Stimulated activated CD4-positive, alpha-beta T cell treated with anti-CD3 and anti-CD28 coated beads, Interleukin-1b, Interleukin-23, amount 100 ng/mL, for 48 hours (primary cell): ENCODE measurements at places on chromosomes 3 and 15.
A peak's percentile ranks its signal among the peaks of the same experiment; 100 is the strongest.

GRCh38 chr15:88571852-88572259, 25.4 kb upstream of the DET1 start:
- DNase-seq, result no peak

DNA sequence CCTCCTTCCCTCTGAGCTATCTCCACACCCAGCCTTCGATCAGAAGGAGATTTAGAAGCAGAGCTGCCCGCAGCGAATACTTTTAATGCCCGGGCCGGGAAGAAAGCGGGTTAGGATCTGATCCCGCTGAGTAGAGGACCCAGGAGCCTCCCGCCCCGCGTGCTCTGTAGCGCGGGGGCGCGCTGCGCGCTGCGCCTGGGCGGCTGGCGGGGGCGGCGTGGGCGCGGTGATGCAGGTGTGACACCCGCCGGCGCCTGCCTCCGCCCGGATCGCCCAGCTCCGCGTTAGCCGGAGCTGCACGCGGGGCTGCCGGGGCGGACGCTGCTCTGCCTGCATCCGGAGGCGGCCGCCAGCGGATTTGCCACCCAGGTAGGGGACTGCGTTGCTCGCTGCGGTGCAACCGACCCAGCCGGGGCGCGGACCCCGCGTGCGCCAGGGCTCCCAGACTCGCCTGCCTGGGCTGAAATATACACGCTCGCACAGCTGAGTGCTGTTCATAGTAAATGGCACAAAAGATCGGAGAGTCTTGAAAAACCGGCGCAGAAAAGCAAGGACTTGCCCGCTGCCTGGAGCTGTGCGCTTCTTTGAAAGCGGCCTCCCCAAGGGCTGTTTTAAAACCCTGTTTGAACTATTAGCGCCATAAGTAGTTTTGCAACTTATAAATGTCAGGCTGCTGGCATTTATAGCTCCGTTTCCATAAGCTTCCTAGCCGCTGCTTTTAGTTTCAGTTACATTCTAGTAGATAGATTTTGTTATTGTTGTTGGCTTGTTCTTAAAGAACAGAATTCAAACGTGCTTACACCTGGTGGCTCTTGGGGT, at the start of gene SV2B:
Gene SV2B (plus strand): TSS at position 263 of the 819 bp plus-strand sequence. CDS start 126,007 bp downstream, outside the sequence.
- peak; percentile 46 for DNase-seq

- DNase-seq, result no peak
Measured at GRCh38 chr3:35651426-35651825, 12.1 kb downstream of the ARPP21 start.

DNA sequence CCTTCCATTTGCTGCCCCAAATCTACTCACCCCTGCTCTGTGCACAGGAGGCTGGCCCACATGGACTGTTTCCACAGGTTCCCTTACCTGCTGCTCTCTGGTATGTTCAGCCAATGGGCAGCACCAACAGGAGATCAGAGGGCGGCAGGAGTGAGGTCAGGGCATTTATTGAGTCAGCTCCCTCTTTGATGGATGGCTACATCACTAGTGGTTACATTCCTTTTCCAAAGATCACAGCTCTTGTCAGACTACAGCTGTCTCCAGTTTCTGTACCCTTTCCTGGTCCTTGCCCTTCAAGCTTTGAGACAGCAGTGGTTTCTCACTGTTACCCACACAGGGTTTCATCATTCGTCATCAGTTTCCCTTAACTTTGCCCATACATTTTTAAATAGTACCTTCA, 325.1 kb downstream of the SUCLG2 start:
- peak; percentile 69 for DNase-seq

DNA sequence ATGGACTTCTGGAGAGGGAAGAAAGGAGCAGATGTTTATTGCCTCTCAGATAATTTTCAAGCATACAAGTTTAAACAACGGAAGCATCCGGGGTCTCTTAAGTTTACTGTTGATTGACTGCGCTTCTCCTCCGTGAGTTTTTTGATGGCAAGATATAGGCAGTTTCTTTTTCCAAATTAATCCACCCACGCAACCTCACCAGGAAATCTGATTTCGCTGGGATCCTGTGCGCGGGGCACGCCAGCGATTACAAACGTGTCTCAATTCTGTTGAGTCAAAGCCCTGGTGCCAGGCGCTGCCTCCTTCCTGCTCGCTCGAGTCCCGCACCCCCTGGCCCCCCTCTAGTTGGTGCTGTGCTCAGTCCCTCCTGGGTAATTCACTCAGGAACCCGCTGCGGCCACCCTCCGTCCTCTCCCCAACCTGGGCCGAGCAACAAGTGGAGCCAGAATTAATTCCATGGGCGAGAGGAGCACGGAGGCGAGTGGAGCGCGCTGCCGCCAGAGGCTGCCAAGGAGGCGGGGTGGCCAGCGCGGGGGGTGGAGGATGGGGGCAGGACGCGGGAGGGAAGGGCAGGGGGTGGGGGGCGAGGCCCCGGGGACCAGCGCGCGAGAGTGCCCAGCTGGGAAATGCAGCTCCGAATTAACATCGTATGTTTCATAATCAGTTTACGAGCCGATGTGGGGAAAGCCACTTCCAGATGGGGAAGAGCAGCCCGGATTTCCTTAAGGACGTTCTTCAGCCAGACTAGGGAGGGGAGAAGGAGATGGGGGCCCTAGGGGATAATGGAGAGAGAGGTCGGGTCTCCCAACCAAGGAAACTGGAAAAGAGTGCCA, 6.0 kb downstream of the WNT5A start:
- DNase-seq, result no peak

DNA sequence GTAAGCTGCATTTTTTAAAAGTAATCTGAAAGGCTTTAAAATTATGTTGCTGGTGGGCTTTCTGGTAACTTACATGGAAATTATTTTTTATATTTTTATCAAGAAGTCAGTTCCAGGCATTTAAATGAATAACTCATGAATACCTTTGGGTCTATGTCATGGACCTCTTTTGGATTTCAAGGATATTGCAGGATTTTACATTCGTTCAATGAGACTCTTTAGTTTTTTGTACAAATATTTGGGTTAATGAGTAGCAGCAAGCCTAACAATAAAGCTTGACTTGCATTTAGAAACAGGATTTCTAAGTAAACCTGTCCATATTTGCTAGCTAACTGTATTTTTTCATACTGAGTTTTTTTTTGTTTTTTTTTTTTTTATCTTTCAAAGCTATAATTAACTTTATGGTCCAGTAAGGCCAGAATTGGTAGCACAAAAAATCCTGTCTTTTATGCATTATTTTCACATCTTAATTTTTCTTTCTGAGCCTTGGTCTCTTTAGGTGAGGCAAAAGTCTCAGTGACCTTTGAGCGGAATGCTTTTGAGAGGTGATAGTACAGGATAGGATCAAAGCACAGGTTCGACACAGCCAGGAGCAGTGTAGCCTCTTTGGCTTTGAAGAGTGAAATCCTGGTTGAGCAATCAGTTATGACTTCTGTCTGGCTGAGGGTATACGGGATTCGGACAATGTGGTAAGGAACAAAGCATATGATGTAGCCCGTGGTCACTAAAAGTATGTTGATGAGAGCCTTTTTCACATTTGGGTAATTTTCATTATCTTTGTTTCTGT, 4.8 kb downstream of the GPR171 start:
- no peak for DNase-seq

DNA sequence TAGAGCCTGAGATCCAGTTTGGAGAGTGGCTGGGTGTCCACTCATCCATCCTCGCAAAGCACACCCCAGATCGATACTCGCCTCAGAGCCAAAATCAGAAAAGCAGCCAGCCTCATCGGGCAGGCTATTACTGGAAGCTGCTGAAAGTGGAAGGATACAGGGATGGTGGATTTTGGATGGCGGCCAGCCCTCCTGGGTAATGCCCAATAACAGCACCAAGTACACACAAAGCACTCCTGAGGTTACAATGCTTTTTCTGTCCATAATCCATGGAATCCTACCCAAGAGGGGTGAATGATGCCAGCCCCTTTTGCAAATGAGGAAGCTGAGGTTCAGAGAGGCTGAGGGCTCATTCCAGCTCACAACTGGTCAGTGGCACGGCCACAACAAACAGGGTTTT, 93.1 kb upstream of the SLC6A11 start:
- no peak for DNase-seq

DNA sequence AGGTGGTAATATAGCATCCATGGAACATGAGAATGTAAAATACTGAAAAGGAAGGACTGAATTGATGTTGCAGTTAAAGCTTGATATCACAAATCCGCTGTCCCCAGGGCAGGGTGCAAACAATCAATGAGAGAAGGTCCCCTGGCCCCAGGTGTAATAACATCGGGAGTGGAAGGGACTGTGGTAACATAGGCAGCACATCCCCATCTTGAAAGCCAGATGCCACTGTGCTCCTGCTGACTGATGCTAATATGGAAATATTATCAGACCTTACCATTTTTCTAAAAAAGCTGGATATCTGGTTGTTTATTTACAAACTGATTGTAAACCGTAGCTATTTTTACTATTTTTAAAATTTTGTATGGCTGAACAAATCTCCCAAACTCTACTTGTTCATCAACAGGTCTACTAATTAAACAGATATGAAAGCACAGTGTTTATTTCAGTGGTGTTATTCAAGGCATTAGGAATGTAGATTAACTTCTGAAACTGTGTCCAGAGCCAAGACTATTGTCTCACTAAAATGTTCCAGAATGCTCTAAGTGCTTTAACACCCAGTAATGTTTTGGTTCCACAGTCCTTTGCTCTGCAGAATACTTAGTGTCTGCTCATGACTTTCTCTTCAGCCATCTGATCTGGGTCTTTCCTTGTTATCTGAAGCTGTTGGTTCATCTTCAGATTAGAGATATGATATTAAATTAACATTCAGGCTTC, 386.0 kb upstream of the RARB start:
- DNase-seq, result no peak

GRCh38 chr3:5735896-5736295, 548.4 kb downstream of the EDEM1 start:
- DNase-seq, result no peak

- DNase-seq, result no peak
Measured at GRCh38 chr3:110149763-110150162, 812.4 kb upstream of the DPPA4 start.

DNA sequence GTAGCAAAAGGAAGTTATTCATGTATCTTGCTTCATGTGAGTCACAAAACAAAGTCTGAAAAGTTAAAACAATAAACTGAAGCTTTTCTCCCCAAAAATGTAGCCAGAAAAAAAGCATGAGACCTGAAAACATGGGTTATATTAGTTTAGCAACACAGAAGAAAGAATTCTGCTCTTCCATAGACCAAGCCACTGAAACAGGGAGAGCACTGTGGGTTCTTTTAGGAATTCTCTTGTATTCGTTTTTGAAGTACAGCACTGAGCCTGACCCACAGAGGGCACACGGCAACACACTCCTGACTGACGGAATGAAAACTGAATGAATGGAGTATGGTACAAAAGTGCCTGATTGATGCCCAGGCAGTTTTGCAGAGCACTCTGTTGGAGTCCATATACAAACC, 66.6 kb downstream of the TM4SF4 start:
- no peak for DNase-seq

GRCh38 chr15:98442379-98442833, 205.9 kb upstream of the IGF1R start:
- peak; percentile 63 for DNase-seq

- DNase-seq, result no peak
Measured at GRCh38 chr15:72614810-72615532, 39.5 kb upstream of the GOLGA6B start.

DNA sequence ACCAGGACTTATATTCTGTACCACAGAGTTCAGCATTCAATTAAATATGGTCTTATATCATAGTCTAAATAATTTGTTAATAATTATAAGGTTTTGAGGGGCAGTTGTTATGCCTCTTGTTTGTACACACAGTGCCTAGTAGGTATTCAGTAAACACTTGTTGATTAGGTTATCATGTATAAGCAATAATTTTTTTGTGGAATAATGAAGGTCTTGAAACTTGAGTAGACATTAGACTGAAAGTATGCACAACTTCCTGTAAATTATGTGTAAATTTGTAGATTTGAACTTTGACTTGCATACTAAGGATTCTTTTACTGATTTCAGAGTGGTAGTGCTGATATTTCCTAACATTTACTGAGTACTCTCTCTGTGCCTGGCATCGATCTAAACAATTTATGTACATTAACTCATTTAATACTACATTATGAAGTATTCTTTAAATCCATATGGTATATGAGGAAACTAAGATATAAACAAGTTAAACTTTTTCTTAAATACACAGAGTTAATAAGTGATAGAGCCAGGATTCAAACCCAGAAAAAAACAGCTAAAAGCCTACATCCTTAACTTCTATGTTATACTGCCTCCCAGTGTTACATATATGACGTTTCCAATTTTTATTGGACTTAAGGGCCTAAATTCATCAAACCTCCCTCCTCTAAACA, 65.1 kb downstream of the GLCE start:
- no peak for DNase-seq

- no peak for DNase-seq
Measured at GRCh38 chr15:81317642-81318017, 6.3 kb downstream of the STARD5 start.

DNA sequence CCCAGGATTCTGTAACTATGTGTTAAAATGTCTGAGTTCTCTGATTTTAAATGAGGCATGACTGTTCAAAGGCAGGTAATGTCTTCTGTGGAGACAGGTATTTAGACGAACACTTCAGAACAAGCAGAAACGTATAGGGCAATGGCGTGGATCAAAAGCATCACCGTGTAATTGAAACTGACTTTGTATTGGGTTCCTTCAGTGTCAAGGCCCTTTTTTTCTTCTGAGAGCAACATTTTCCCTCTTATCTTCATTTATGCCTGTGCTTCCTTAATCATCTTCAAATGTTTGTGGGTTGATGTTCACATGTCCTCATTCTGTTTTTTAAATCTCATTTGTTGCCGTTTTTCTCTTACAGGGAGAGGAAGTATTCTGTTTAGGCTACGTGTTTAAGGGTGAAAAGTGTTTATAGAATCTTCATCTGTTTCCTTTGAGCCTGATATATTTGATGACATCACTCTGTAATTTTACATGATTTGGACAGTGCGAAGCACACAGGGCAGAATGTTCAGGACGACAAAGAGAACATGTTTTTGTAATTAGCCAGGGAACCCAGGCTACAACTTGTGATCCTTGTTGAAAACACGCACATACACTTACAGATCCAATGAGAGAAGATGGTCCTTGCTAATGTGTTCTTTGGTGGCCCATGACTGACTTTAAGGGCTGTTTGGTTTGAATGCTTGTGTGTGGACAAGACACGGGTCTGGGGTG, 196.0 kb downstream of the LRTM1 start:
- no peak for DNase-seq

DNA sequence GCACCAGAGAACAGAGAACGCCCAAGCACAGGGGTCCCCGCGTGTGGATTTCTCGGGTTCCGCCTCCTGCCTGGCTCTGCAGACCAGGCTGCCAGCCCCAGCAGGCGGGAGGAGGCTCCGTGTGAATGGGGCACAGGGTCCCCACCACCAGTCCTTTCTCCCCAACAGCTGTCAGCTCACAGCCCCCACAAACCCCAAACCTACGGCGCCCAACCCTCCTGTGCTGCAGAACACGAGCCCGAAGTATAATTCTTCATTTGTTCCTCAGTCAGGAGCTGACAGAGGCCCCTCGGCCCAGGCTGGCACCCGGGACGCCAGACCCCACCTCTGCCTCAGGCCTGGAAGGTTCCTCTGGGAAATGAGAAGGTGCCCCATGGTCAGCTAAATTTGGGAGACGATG, 78.0 kb downstream of the TBC1D2B start:
- no peak for DNase-seq

GRCh38 chr3:46359733-46360493, 6.0 kb downstream of the CCR2 start:
- peak; percentile 63 for DNase-seq
